ENCODE measurements at places on chromosomes 2 and 18.

DNA sequence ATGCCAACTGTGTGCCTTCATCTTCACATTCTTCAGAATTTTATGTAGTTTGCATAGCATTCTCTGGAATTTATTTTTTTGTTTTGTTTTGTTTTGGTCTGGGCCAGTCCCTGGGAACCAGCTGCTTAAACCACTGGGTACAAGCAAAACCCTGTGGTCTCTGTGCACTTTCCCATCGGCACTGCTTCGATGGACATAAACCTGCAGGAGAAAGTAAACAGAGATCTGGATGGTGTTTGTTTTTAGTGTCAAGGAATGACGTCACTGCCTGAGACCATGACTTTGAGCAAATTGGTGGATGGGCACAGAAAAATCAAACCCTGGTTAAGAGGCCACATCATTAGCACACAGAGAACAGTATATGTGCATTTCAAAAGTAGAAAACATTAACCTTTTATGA, 64.7 kb upstream of the RASGRP3 start:
- peaks cover 6% of the 10 kb centered on the region for H3K36me3 ChIP-seq
- no peak overlapping the region for H3K4me3 ChIP-seq
- H3K27me3 ChIP-seq: no peaks in the 10 kb centered on the region
- no peaks in the 10 kb centered on the region for H3K4me1 ChIP-seq
- peak overlapping the region; percentile 75 for H3K27ac ChIP-seq

GRCh38 chr18:37465958-37466357, 99.6 kb downstream of the CELF4 start:
- no peaks in the 10 kb centered on the region for H3K36me3 ChIP-seq
- no peaks in the 10 kb centered on the region for H3K27me3 ChIP-seq
- no peak overlapping the region for H3K4me3 ChIP-seq
- H3K27ac ChIP-seq: peak overlapping the region; percentile 84
- peak; percentile 60 for DNase-seq

GRCh38 chr18:59967878-59968277, 68.1 kb downstream of the PMAIP1 start:
- no peaks in the 10 kb centered on the region for H3K36me3 ChIP-seq
- no peak overlapping the region for H3K4me3 ChIP-seq

- no peak for DNase-seq
- H3K4me1 ChIP-seq: no peaks in the 10 kb centered on the region
- no peaks in the 10 kb centered on the region for H3K36me3 ChIP-seq
- H3K4me3 ChIP-seq: no peak overlapping the region
Measured at GRCh38 chr2:99802734-99803133, 312.9 kb upstream of the REV1 start.

GRCh38 chr2:37711831-37712230, 40.4 kb upstream of the CDC42EP3 start:
- peak overlapping the region; percentile 78 for H3K27ac ChIP-seq
- H3K27me3 ChIP-seq: no peaks in the 10 kb centered on the region
- DNase-seq: no peak
- H3K4me1 ChIP-seq: peaks cover 2% of the 10 kb centered on the region
- no peak overlapping the region for H3K4me3 ChIP-seq

Data from SK-N-SH (cell line).